Esophagus muscularis mucosa (tissue), 4 donors: ENCODE measurements at places on chromosomes 16 and 17. TPM values are rescaled to one million over a fixed set of nuclear protein-coding genes. Genes with fewer than 3 reads are reported as not detected.

DNA sequence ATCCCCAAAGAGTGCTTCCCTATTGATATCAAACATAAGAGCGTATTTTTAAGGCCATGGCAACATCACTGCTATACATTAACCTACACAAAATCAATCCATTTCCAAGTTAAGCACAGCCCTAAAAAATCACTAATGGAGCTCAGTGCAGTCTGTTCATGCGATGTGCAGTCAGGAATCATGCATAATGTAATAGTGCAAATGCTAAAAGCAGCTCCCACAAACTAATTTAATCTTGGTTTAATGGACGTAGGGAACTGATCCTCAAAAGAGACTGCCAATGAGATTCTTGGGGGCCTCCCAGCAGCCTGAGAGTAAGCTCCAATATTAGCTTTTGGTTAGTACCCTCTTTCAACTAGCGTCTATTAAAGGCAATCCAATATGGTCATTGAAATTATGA, 245.9 kb downstream of the TOX3 start:
- H3K4me1 ChIP-seq, result no peaks in the 10 kb centered on the region
- no peaks in the 10 kb centered on the region for H3K27me3 ChIP-seq
- DNase-seq, result peak; percentile 47
- H3K4me3 ChIP-seq, result no peak overlapping the region
- no peaks in the 10 kb centered on the region for H3K36me3 ChIP-seq
- H3K27ac ChIP-seq, result no peak overlapping the region

BICDL2 gene
- not detected for total RNA-seq

ANKRD13B gene
- 8.0 TPM for total RNA-seq

TBC1D3C gene
- total RNA-seq, result not detected

CSH1 gene
- total RNA-seq, result not detected
